ENCODE measurements at places on chromosomes 5 and 9. TPM values are rescaled to one million over a fixed set of nuclear protein-coding genes. Genes with fewer than 3 reads are reported as not detected.

DNA sequence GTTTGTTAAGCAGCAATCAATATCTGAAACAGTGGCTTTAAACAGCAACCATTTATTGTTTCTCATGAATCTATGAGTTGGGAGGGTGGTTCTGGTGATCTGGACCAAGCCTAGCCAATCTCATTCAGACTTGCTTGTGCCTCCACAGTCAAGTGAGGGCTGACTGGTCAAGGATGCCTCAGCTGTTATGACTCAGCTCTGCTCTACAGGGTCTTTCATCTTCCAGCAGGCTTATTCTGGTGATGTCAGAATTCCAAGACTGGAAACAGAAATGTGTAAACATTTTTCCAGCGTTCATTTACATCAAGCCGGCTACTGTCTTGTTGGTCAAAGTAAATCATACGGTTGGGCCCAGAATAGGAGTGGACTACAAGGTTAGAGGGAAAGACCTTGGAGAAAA is 2.5 kb upstream of the PIP5K1B start:
- DNase-seq = no peak

The SLC34A1 gene
- not detected for total RNA-seq

- DNase-seq = no peak
Observed at GRCh38 chr9:78207319-78207718, 28.6 kb upstream of the CEP78 start.

GRCh38 chr9:82601293-82601771 is 461.6 kb downstream of the RASEF start:
- peak; percentile 84 for DNase-seq

- DNase-seq = no peak
Observed at GRCh38 chr5:24381861-24382489, 262.8 kb downstream of the CDH10 start.

- DNase-seq = no peak
Observed at GRCh38 chr9:4177970-4178758, 121.7 kb downstream of the GLIS3 start.

The ARSI gene
- total RNA-seq = 2.6 TPM

GRCh38 chr9:68648971-68649370 is 56.1 kb upstream of the PIP5K1B start:
- no peak for DNase-seq

- DNase-seq = peak; percentile 26
Observed at GRCh38 chr5:152472083-152472482, 67.0 kb upstream of the NMUR2 start.

- no peak for DNase-seq
Observed at GRCh38 chr9:90832261-90832660, 30.6 kb downstream of the SYK start.

GRCh38 chr5:115394531-115394930 is 98.1 kb upstream of the CCDC112 start:
- DNase-seq = no peak

The ARHGAP26 gene
- total RNA-seq = 40.6 TPM

- DNase-seq = no peak
Observed at GRCh38 chr9:36318212-36318802, 60.1 kb upstream of the GNE start.

GRCh38 chr5:134004626-134005416 is at the start of gene VDAC1:
Gene VDAC1, minus strand, starts transcription at chr5:134004975. Its CDS starts 11,963 bp downstream, at chr5:133993012.
- DNase-seq = peak; percentile 89

The WWC1 gene
- 7.3 TPM for total RNA-seq

The TTC23L gene
- total RNA-seq = 0.79 TPM

GRCh38 chr9:21443849-21444625 is 3.8 kb downstream of the IFNA1 start:
- no peak for DNase-seq

GRCh38 chr5:107518616-107519015 is 152.1 kb downstream of the EFNA5 start:
- no peak for DNase-seq

The C9orf50 gene
- not detected for total RNA-seq

DNA sequence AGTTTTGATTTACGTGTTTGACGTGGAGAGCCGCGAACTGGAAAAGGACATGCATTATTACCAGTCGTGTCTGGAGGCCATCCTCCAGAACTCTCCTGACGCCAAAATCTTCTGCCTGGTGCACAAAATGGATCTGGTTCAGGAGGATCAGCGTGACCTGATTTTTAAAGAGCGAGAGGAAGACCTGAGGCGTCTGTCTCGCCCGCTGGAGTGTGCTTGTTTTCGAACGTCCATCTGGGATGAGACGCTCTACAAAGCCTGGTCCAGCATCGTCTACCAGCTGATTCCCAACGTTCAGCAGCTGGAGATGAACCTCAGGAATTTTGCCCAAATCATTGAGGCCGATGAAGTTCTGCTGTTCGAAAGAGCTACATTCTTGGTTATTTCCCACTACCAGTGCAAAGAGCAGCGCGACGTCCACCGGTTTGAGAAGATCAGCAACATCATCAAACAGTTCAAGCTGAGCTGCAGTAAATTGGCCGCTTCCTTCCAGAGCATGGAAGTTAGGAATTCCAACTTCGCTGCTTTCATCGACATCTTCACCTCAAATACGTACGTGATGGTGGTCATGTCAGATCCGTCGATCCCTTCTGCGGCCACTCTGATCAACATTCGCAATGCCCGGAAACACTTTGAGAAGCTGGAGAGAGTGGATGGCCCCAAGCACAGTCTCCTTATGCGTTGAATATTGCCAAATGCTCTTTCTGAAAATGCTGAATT is 850 bp downstream of the RRAGA start:
- DNase-seq = peak; percentile 35

The TAF11L5 gene
- not detected for total RNA-seq

GRCh38 chr5:53109443-53110127 is at the start of gene MOCS2:
Gene MOCS2, minus strand, starts transcription at chr5:53109757. Its CDS starts 2,583 bp downstream, at chr5:53107174.
- DNase-seq = peak; percentile 89

The SLC6A18 gene
- total RNA-seq = not detected

The SKIC3 gene
- total RNA-seq = 138 TPM

- no peak for DNase-seq
Observed at GRCh38 chr5:103801681-103802080, 239.1 kb upstream of the NUDT12 start.

DNA sequence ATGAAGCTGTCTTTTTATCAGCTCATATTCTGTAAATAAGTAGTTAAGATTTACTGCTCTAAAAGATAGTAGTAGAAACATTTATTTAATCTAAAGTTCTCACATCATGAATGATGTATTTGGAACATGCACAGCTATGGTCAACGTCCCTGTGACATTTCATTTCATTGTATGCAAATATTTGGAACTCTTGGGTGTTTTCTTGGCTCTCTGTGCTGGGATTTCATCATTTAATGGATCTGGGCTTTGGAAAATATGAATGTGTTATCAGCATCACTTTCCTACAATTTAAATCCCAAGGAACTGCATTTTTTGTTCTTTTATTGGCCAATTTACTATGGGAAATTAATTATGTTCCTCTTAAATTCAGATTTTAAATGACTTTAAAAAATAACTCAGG is 462.9 kb downstream of the SEMA5A start:
- DNase-seq = peak; percentile 68

- DNase-seq = peak; percentile 56
Observed at GRCh38 chr5:139108063-139108824, 89.9 kb downstream of the SIL1 start.

The VDAC1 gene
- total RNA-seq = 116 TPM

GRCh38 chr5:150461231-150461630 is 11.7 kb upstream of the RPS14 start:
- no peak for DNase-seq

- no peak for DNase-seq
Observed at GRCh38 chr9:86978413-86978812, 31.1 kb upstream of the GAS1 start.

The GABBR2 gene
- 0.39 TPM for total RNA-seq

DNA sequence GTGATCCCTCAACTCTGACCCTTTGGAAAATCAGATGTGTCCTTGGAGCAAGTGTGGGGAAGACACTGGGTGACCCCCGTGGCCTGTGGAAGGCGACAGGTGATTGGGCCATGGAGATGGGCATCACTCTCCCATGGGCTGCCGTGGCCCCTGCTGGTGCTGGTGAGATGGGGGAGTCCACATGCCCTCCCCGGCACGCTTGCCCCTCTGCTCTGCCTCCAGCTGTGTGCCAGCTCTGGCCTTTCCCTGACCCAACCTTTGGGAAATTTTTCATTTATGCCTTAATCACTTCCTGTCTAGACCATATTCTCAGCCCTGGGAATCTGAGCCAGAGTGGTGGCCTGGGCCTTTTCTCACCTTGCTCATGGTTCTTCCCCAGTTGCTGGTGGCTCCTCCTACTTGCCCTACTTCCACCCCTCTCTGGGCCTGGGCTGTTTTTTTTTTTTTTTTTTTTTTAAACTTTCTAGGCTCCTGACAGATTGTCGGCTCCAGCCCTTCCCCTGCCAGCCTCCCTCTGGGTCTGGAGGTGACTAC is 56.6 kb downstream of the RGS3 start:
- no peak for DNase-seq

The ITGA2 gene
- total RNA-seq = 36.5 TPM

- peak; percentile 79 for DNase-seq
Observed at GRCh38 chr9:96618209-96619123, 1.2 kb downstream of the CDC14B start.

GRCh38 chr5:54457094-54457862 is 1.8 kb downstream of the HSPB3 start:
- peak; percentile 87 for DNase-seq

DNA sequence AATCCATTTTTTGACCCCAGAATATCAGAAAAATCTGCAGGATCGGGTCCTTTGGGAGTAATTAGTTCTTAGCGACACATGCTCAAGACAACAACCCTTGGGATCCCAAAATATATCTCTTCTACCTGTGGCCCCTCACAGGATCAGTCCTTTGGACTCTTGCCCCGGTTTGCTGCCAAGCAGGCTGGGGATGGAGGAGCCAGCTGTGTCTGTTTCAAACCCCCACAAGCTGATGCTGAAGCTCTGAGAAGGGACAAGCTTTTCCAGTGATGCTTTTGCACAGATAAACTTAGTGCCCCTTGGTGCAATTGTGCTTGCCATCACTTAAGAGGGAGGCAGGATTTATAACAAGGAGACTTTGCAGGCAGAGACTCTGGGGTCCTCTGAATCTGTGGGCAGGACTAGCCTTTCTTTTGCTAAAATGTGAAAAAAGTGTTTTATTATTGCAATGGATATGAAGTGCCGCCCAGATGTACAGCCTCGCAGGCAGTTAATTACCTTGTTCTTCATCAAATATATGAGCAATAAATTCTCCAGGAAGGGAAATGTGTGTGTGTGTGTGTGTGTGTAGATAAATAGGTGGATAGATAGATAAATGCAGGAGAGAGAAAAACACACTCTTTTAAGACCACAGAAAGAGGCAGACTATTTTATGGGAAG is 9.6 kb upstream of the LHX2 start:
- no peak for DNase-seq

- DNase-seq = no peak
Observed at GRCh38 chr5:3105172-3105571, 353.7 kb upstream of the IRX2 start.

The NR3C1 gene
- total RNA-seq = 85.2 TPM

- DNase-seq = no peak
Observed at GRCh38 chr5:157271740-157272271, 5.9 kb downstream of the CYFIP2 start.

- no peak for DNase-seq
Observed at GRCh38 chr9:85208666-85209065, 533.1 kb downstream of the AGTPBP1 start.

The POU4F3 gene
- total RNA-seq = 0.10 TPM
